Cerebellar cortex (tissue), 1 donor: ENCODE measurements at places on chromosomes 3 and 15.

DNA sequence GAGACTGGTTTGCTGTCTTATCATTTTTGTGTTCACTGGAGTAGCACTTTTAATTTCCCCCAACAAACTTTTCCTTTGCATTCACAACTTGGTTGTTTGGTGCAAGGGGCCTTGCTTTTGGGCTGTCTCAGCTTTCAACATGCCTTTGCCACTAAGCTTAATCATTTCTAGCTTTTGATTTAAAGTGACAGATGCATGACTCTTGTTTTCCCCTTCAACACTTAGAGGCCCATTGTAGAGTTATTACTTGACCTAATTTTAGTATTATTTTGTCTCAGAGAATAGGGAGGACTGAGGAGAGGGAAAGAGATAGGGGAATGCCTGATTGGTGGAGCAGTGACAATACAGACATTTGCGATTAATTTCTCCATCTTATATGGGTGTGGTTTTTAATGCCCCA lies 340.1 kb upstream of the MANF start:
- no peak for DNase-seq

- no peak for DNase-seq
Measured at GRCh38 chr15:37394402-37395099, 294.2 kb upstream of the MEIS2 start.

- no peak for DNase-seq
Measured at GRCh38 chr3:171977441-171977840, 61.9 kb upstream of the FNDC3B start.

DNA sequence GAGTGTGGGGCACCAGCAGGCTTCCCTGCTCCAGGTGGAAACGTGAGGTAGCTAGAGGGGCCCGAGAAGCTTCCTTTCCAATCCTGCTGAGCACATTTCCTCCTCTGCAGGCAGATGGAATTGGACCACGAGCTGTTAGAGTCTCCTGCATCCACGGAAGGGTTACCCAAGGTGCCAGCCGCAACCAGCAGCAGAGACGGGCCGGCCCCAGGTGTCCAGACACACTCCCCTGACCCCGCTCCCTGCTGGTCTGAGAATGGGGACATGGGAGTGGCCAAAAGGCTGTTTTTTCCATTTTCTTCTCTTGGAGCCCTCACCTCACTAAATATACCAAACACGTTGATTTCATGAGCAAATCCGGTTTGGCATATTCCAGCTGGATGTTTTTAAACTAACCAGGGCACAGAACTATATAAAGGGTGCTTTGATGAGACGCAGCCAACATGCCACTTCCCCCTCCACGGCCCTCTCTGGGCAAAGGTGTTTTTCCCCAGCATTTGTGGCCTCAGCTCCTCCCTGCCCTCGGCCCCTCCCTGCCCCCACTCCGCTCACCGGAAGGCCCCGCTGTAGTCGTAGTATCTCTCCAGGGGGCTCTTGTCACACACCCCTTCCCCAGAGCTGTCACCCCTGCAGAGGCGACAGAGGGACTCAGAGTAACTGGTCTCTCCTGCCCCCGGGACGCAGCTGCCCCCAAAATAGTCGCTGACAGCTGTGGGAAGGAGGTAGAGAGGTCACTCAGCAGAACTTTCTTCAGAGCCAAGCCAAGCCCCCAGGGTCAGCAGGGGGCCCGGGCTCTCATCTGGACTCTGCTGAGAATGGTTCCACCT lies 7.0 kb downstream of the MELTF start:
- no peak for DNase-seq
